ENCODE measurements at places on chromosomes 7 and 10.

DNA sequence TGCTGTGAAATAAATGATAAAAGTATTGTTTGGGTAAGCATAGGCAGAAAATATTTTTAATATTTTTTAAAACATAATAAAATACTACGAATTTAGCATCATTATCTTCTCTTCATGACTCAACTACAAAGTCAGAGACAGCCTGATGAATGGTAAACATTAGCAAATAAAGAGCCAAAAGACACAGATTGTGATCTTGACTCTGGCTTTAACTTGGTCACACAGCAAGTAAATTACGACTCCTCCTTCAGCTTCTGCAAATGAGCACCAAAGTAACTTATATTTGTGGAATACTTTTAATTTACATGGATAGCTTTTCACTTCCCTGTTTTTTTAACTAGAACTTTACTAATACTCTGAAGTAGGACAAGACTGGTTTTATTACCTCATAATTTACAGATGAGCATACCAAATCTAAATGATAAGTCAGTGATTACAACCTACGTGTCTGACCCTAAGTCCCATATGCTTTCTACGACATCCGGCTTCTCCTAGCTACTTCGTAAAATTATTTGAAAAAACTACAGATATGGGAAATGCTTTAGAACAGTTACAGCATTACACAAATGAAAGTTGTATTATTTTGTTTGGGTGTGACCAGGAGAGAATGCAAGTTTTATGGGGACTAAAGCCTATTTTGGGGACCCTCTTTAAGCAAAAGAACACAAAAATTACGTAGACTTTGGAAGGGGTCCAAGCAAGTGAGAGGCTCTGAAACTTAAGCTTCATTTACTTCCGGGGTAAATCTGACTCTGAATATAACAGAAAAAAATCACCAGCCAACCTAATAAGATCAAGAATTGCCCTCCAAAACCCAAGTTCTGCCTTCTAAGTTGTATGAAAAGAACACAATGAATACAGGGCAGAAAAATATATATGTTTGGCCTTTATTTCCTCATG lies 133.8 kb downstream of the CPEB3 start:
- DNase-seq = no peak

- no peak for DNase-seq
Observed at GRCh38 chr7:102153599-102153946, 133.1 kb upstream of the SH2B2 start.

DNA sequence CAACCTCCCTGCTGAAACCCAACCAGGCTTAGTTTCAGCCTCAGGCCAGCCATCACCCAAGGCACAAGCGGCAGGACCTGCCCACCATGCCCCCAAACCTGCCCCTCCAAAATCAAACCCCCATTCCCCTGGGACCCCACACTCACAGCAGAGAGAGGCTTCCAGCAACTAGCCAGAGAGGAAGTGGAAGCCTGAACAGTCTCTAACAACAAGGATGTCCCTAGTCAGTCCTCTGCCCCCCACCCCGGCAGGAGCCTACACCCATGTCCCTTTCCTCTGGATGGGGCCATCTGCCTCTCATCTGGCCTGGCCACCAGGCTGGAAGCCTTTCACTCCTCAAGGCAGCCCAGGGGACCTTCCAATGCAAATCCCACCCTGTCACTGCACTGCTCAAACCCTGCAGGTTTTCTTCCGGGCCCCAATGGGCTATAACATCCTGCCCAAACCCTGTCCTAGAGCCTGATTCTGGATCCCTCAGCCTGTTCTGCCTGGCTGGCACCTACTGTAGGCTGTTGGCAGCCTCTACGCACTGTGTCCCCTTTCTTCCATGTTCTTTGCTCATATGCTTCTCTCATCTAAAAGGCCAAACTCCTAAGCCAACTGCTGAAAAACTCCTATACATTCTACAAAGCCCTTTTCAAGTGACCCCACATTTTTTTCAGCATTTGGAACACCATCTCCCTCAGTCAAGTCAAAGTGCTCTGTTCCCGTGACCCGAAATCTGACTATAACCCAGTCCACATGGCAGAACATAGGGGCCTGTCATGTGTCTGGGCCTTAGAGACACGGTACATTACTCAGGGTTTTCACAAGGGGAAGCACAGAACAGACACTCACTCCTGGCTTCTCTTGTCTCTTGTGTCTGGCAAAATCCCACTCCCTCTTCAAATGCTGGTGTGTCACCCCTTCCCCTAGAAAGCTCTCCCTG lies 253.3 kb downstream of the TNS3 start:
- no peak for DNase-seq

DNA sequence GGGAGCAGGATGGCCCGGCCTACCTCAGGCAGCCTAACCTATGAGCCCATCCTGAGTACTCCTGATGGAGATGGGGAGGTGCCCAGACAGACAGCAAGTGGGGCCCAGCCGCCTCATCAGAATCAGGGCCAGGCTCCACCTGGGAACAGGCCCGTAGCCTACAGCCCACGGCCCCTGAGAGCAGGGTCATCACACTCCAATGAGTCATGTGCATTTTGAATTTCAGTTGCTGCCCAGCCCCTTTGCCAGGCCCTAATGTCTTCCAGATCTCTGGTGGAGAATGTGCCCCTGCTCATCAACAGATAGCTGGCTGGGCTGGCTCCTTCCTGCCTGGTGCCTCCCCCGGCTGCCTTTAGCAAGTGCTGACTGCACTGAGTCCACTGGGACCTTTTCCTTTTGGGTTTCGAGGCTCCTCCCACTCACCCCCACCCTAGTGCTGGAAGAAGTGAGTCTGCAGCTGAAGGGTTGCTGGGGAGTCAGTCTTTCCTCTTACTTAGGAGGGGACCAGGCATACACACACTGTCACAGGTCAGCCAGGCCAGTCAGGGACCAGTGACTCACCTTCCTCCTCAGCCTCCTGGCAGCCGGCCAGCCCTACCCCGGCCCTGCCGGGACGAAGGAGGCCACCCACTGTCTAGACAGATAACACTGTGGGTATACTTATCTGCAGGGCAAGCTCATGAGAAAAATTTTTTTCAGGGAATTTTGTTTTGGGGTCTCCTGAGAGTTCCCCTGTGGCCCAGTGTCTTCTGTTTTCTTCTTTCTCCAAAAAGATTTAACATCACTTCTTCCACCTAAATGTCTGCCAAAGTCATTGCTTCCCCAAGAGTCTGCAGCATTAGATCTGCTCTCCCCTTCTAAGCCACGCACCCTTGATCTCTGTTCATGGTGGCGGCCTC lies 9.1 kb upstream of the ASIC3 start:
- peak; percentile 91 for DNase-seq

- no peak for DNase-seq
Observed at GRCh38 chr10:69815104-69815503, 13.4 kb downstream of the COL13A1 start.

DNA sequence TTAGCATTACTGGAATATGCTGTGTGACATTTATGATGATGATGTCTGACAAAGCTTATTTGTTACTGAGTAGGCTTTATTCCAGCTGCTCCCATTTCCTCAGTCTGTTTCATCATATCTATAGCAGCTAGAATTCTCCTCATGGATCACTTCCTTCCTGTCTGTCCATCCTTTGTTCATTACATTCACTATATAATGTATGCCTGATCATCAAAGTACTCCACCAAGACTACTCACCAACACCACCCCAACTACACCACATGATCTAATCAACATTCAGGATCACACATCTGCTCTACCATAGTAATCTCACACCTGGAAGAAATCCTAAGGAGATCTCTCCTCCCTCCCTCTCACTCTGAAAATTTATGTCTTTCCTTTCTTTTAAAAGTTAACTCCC lies 61.3 kb downstream of the APBB1IP start:
- no peak for DNase-seq

- DNase-seq = no peak
Observed at GRCh38 chr7:27420702-27421101, 178.1 kb downstream of the EVX1 start.

- no peak for DNase-seq
Observed at GRCh38 chr10:6995341-6995740, 415.3 kb upstream of the PRKCQ start.

- DNase-seq = no peak
Observed at GRCh38 chr7:143363016-143363937, 764 bp upstream of the FAM131B start.

DNA sequence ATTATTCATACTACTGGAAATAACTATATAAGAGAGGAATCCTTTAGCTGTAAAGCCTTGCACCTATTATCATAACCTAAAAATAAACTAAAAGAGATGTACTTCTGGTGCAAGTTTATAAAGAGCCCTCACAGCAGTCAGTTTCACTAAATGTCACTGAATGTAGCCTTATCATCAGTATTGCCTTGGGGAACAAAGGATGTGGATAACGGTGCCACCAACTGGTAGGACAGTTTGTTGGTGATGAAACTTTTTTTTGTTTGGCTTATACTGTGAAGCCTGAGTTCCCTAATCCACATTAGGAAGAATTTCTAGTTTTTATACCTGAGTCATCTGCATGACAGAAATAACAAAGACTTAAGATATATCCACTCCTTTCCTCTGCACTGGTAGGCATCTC lies 117.9 kb upstream of the COL1A2 start:
- no peak for DNase-seq

DNA sequence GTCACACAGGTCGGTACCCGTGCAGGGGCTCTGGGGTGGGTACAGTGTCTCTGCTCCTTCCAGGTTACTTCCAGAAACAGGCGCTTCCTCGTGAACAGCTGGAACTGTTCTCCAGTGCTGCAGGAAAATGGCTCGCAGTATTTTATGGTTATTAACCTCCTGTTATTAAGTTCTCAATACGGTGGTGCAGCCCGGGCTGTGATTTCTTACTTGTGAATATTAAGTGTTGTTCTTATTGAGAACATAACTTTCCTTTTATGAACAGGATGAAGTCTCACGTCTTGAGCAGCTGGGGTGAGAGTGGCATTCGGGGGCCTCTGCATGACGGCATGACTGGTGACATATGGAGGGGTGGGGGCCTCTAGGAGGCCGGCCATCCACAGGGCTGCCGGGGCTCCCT lies 430.8 kb downstream of the GLRX3 start:
- DNase-seq = no peak

DNA sequence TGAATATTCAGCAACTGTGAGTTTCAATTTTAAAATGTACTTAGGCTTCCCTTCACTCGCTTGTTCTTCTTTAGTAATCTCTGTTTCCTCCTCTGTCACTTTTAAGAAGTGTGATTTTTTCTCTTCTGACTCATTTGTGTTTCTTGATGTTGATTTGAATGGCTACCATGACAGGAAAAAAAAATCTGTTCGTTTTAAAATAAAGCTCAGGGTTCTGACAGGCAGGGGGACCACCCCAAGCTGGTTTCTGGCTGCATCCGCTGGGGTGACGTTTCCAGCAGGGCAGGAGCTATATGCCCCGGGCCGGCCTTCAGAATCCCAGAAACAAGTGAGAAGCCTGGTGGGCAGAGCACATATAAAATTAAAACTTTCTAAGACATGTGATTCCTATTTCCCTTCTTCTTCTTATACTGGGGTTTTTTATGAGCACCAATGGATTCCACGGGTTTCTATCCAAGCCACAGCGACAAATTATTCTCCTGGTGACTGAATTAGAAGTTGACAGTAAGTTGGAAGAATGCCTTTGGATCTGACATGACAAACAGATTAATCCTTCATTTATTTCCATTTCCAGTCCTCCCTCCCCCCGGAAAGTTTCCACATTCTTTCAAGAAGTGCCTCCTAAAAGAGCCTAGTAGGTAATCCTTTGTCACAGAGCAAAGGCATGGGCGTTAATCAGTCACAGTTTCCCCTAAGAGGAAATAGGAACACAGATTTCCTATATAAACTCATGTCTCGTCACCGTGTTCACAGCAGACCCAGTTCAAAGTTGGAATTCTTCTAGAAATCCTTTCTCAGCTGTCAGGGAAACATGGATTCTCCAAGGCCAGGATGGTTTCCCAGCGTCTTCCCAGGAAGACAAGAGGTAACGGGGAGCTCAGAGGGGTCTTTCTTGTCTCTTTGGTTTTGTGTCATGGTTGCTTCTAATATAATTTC lies 79.9 kb downstream of the PTPRE start:
- DNase-seq = no peak

DNA sequence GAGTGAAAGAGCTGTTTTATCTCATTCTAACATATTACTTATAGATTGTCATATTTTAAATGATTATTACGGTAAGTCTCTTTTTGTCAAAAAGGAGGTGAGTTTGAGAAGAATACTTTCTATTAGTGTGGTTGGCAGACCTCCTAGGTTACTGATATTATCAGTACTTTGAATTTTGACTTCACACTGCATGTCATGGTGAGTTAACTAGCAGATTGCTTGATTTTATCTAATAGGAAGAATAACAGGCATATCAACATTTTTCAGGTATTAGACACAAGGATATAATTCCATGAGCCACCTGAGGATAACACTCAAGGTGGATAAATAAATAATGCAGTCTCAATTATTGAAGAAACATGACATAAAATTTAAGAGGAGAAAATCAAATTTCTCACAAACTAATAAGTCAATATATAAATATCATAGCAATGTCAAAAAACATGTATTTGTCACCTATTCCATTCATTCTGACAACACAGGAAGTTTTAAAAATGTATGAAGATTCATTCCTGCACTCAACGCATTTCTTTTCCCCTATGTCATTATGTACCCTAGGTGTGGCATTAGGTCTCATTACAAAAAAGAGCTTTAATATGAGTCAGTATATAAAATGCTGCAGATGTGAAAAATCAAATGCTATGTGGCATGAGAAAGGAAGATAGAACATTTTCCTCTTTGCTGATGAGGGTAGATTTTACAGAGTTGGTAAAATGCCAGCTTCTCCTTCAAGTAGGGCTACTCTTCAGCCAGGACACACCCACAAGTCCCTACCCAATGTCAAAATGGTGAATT lies 1621.6 kb downstream of the REEP3 start:
- DNase-seq = no peak

DNA sequence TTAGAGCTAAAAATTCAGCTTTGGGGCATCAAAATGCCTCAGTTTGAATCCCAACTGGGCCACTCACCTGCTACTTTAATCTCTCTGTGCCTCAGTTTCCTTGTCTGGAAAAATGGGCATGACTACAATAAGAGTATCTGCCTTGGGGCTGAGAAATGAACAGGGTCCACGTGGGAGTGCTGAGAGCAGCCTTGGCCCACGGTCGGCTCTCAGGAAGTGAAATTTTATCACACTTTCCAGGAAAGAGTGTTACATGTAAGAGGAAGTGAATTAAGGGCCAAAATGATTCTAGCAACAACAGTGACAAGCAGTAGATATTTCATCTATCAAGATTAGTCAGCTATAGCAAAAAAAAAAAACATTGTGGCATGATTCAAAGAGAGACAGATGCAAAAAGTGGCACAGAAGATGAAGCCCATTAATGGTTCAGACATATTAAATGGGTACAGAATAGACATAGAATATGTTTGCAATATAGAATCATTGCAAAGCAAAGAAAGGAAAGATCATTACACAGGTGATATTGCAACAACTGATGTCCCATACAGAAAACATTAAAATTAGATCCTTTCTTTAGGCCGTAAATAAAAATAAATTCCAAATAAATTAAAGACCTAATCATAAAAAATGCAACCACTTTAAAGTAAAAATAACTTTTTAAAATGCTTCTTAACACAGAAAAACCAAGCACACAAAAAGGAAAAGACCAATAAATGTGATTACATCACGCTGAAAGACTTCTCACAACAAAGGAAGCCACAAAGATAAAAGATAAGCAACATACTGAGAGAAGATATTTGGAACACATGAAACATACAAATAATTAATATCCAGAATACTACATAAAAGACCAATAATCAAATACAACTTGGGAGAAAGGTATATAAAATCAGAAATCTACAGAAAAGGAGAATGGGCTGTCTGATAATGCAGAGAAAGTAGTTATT lies 4.3 kb downstream of the TMEM273 start:
- peak; percentile 47 for DNase-seq

- DNase-seq = peak; percentile 96
Observed at GRCh38 chr7:923108-924041, 31.1 kb downstream of the ADAP1 start.

Measured in stimulated activated CD4-positive, alpha-beta T cell treated with anti-CD3 and anti-CD28 coated beads, Interleukin-15, amount 100 ng/mL, for 24 hours (primary cell).